Stimulated activated CD4-positive, alpha-beta T cell treated with anti-CD3 and anti-CD28 coated beads, Interleukin-1b, Interleukin-23, amount 100 ng/mL, for 1 hour (primary cell): ENCODE measurements at places on chromosomes 4 and X.

DNA sequence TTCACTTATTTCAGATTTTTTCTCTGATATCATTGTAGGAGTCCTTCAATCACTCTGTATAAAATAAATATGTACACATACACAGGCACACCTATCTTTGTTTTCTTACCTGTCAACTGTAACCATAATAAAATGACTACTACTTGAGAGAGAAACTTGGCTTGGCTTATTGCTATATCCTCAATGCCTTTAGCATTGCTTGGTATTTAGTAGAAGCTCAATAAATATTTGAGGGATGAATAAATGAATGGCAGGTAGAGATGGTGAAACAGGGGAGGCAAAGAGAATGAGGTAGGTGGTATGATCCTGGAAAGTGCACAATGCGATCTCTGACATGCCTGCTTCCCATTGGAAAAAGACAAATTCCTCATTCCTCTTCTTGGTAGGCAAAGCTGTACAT is 21.8 kb upstream of the CXCL6 start:
- DNase-seq = no peak

- no peak for DNase-seq
Measured at GRCh38 chr4:147782087-147782781, 50.3 kb downstream of the ARHGAP10 start.

- no peak for DNase-seq
Measured at GRCh38 chr4:46878641-46879040, 30.4 kb downstream of the COX7B2 start.

DNA sequence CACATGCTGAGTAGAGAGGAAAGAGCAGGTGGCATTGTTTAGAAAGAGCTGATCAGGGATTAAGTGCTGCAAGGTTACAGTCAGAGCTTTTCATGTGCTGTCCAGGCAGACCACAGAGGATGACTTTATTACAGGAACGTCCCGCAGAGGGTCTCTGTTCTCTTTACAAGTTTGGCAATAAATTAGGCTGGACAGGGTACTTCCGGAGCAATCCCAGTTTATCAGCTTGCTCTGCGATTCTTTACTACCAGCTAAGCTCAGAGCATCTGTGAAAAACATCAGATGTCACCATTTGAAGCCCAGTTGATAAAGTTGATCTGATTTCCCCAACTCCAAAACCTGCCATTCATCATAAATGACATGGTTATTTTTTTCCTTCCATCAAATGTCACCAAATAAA is 633.1 kb downstream of the NLGN4X start:
- no peak for DNase-seq

DNA sequence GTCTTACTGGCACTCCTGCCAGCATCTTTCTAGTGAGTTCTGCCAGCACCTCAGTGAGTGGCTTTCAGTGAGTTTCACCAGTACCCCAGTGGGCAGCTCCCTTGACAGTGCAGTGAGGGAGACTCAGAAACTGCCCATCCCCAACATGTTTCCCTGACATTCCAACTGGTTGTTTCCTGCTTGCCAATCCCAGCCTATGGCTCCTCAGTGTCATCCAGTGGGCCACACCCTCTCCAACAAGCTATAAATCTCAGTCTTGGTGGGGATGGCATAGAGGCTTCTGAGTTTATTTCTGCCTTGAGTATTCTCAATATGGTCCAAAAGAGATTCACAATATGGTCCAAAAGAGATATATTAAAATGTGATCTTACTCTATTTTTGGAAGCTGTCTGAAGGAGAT is 461.2 kb upstream of the NR3C2 start:
- DNase-seq = no peak
